Activated CD4-positive, alpha-beta T cell treated with anti-CD3 and anti-CD28 coated beads, Interleukin-2, Interleukin-4, amounts not matched to agents 100 ng/mL and 50 ng/mL, durations not matched to agents 16 hours and 8 hours (primary cell): ENCODE measurements at places on chromosomes 7 and 10.

DNA sequence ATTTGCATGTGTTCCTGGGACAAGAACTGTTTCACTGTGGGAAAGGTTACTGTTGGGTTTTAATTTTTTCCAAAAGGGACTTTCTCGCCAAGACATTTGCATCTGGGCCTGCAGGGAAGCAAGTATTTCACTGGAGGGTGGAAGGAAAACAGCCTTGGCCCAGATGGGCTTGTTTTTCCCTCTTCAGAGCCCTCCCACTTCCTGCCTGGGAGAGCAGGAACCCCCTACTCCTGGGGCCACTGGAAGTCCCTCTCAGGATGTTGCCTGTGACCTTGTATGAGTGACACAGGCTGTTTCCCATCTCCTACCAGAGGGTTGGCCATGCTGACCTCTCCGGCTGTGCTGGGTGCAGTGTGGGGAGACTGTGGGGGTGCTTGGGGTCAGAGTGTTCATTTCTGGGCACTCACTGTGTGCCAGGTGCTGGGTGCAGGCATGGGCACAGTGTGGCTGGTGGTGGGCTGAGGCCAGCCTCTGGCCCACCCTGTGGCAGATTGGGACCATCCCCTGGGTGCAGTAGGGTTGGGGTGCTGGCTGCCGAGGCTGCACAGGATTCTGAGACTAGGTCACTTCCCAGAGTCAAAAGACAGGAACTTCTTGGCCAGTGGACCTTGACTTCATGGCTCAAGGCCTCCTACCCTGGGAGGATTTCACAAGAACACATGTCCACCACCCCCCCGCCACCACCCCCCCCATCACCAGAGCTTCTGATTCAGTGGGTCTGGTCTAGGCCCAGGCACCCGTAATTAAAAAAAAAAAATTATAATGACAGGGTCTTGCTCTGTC, 10.2 kb downstream of the TSPAN15 start:
- DNase-seq, result no peak

DNA sequence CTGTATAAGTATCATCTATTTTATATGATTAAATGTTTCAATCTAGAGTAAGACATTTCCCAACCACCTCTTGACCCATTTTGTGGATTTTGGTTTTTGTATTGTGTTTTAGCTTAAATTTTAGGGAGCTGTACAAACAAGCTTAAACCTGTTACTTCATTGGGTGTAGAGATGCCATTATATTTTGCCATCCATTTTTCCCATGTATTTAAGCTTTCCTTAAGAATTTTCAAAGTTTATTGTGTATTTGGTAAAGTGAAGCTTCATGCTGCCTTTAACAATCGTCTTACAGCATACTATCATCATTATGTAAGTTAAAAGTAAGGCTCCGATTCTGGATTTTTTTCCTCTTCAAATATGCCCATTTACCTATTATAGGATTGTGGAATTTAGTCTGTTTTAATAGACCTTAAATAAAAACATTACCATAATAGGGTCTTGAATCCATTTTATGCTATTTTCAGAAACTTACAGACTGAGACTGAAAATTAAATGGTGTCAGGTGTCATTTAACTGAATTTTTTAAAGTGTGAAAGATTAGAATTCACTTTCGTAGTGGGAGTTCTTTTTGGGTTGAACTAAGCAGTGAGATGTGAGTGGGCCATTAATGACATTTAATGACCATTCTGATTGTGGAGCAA, 2.2 kb downstream of the KMT2E start:
- DNase-seq, result no peak

DNA sequence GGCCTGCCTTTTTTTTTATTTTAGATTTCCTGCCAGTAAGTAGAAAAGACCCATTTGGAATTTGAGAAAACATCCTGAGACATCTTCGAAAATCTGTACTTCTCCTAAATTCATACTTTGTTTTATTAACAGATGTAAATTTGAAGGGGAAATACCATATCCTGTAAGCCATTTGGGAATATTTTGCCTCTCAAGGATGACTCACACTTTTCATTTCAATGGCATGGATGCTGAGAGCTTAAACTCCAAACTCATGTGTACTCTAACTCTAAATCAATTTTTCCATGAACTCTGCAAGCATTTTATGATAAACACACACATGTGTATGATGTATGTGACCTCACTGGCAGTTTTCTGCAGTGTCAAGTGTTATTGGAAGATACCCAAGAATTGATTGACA, 89.0 kb downstream of the SEMA3A start:
- DNase-seq, result no peak

- no peak for DNase-seq
Observed at GRCh38 chr7:30894866-30895605, 16.6 kb upstream of the AQP1 start.

DNA sequence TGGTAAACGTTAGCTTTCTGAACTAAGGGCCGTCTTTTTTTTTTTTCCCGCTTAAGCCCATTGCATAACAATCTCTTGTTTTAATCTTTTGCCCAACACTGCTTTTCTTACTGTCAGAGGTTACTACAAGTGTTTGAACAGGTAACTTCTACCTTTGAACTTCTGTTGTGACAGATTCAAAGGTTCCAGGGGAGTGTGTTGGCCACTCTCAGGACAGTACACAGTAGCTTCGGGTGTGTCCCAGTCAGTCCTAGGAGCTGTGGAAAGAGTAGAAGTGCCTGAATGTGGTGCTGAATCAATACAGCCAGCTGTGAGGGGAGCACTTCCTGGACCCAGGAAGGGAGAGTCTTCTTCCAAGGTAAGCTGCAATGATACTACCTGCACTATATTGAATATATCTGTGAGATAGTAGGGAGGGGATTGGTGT, at the start of gene ACSL5:
TSS of gene ACSL5 (plus strand) at position 205 of the 427 bp plus-strand sequence. CDS start 20,831 bp downstream, outside the sequence.
- no peak for DNase-seq

DNA sequence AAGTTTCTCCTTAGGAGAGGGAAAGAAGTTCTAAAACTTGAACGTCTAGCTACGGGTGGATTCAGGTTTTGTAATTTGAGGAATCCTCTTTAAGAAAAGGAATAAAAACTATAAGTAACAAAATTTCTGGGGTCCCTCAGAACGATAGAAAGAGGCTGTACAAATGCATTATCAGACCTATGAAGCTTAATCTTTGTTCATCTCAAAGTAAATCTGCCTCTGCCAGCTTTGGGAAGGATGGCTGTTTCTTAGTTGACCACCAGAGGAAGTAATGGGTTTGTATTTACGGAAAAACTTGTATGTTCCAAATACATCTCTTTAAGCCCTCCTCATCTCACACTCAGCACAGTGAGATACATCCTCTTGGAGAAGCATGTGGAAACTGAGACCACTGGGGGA, 864 bp downstream of the PSTK start:
- no peak for DNase-seq

- DNase-seq, result peak; percentile 8
Observed at GRCh38 chr10:93916257-93917063, 22.7 kb downstream of the SLC35G1 start.

- DNase-seq, result no peak
Observed at GRCh38 chr10:88317099-88317498, 266.0 kb downstream of the RNLS start.

- DNase-seq, result no peak
Observed at GRCh38 chr10:5829267-5829666, 16.0 kb upstream of the GDI2 start.

- no peak for DNase-seq
Observed at GRCh38 chr10:66095610-66096009, 830.2 kb upstream of the LRRTM3 start.

- peak; percentile 28 for DNase-seq
Observed at GRCh38 chr7:1193593-1194424, 33.8 kb upstream of the ZFAND2A start.

GRCh38 chr7:139752148-139752547, 25.6 kb downstream of the HIPK2 start:
- no peak for DNase-seq

DNA sequence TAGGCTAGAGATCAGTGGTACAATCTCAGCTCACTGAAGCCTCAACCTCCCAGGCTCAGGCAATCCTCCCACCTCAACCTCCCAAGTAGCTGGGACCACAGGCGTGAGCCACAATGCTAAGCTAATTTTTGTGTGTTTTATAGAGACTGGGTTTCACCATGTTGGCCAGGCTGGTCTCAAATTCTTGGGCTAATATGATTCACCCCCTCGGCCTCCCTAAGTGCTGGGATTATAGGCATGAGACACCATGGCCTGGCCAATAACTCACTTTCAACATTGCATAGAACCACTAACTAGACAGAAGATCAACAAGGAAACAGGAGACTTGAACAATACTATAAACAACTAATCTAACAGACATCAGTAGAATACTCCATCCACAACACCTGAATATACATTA, 191.7 kb downstream of the LRRN3 start:
- DNase-seq, result no peak

GRCh38 chr10:24708081-24708480, 15.6 kb downstream of the ARHGAP21 start:
- no peak for DNase-seq

GRCh38 chr10:113091920-113092319, 141.9 kb downstream of the TCF7L2 start:
- DNase-seq, result no peak

- no peak for DNase-seq
Observed at GRCh38 chr7:52825611-52826010, 209.8 kb upstream of the POM121L12 start.

- DNase-seq, result no peak
Observed at GRCh38 chr7:117982071-117983055, 109.1 kb upstream of the CTTNBP2 start.

GRCh38 chr10:130018730-130019185, 54.7 kb upstream of the EBF3 start:
- no peak for DNase-seq

GRCh38 chr10:12130237-12130872, 878 bp downstream of the SEC61A2 start:
- peak; percentile 64 for DNase-seq

DNA sequence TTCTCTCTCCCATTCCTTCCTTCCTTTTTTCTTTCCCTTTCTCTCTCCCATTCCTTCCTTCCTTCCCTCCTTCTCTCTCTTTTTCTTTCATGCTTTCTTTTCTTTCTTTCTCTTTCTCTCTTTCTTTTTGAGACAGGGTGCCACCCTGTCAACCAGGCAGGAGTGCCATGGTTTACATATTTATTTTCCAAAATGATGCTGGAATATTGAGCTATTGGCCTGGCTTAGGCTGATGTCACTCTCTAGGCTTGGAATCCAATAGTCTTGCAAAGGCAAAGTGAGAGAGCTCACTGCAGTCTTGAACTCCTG, 159.1 kb downstream of the BAMBI start:
- DNase-seq, result no peak

GRCh38 chr10:78774999-78775711, 293.6 kb upstream of the ZMIZ1 start:
- DNase-seq, result no peak

- no peak for DNase-seq
Observed at GRCh38 chr7:113087071-113087998, 708 bp upstream of the GPR85 start.

GRCh38 chr7:115009139-115009538, 87.2 kb downstream of the MDFIC start:
- peak; percentile 47 for DNase-seq

- no peak for DNase-seq
Observed at GRCh38 chr7:67593794-67594193, 597.2 kb downstream of the TYW1 start.

DNA sequence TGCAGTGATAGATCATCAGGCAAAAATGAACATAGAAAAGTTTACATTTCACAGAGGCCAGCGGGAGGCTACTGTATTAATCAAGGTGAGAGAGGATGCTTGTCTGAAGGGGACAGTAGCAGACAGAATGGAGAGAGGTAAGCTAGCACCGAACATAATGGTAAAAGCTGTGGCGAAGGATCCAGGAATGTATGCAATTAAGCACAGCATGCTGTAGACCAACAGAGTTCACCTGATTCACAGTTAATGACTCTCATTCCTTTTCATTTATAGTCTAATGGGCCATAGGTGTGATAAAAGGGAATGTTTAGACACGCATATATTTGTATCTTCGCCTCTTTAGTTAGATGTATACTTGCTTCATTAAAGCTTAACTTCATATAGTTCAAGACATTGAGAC, 150.9 kb upstream of the MBL2 start:
- no peak for DNase-seq

DNA sequence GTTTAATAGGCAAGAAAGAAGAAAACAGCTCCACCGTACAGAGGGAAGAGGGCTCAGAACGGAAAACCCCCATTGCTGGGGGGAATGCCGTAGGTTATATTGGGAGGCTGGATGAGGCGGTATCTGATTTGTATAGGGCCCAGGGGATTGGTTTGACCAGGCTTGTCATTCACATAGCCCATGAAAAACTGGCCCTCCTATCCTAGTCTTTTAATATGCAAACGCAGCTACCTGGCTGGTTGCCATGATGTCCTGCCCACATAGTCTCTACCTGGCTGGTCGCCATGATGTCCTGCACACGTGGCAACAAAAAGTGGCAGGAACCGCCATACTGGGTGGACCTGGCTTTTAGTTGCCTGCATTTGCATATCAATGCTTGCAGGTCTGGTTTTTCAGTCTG, 84.7 kb downstream of the AUTS2 start:
- DNase-seq, result no peak

DNA sequence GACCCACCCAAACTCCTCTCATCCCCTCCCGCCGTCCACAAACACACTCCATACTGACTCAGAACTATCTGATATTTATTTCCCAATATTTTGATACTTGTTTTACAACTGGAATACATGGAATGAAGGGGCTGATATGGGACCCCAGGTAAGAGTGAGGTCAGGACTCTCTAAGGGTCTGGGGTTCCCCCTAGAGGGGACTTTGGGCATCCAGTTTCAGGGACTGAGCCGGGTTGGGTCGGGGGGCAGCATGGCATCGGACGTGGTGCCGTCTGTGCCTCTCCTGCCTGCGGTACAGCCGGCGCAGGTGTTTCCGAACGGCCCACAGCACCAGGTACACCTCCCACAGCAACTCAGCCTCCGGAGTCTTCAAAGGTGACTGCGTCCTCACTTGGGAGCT, 7.5 kb downstream of the SPACDR start:
- no peak for DNase-seq

DNA sequence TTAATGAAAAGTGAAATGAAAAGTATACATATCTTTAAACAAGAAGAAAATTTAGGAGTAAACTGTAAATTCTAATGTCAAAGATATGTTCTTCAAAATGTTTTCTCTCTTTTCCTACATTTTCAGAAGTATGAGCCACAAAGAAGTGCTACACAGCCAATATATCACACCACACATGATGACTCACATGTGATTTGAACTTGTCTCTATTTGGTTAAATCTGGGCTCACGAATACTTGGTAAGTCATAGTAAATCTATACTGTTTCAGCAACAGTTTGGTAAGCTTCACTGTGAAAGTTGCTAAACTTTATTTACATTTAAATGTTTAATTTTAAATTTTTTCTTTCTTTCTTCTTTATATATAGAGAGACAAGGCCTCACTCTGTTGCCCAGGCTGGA, 380.6 kb upstream of the IGFBP3 start:
- DNase-seq, result no peak

DNA sequence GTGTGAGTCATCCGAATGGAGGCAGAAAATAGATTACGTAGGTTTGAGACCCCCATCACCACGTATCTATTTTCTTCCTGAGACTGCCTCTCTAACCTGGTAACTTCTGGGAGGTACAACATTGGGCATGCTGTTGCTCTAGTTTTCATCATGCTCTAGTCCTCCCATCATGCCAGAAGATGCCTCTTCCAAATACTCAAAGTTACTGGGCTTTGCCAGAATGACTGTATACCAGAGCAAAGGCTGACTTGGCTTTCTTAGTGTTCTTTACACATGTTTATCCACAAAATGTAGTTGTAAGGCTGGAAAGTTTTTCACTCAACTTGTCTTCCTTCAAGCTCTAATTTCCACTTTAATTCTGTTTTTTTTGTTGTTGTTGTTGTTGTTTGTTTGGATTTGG, 370.5 kb downstream of the MDFIC start:
- DNase-seq, result no peak
